ENCODE measurements at places on chromosomes 2 and 18. TPM values are rescaled to one million over a fixed set of nuclear protein-coding genes. Genes with fewer than 3 reads are reported as not detected.

GRCh38 chr2:96308248-96308647 is 2.9 kb upstream of the SNRNP200 start:
- DNase-seq, result no peak

- peak; percentile 83 for DNase-seq
These were observed 4.2 kb upstream of the ODC1 start for GRCh38 chr2:10452312-10452711.

DNA sequence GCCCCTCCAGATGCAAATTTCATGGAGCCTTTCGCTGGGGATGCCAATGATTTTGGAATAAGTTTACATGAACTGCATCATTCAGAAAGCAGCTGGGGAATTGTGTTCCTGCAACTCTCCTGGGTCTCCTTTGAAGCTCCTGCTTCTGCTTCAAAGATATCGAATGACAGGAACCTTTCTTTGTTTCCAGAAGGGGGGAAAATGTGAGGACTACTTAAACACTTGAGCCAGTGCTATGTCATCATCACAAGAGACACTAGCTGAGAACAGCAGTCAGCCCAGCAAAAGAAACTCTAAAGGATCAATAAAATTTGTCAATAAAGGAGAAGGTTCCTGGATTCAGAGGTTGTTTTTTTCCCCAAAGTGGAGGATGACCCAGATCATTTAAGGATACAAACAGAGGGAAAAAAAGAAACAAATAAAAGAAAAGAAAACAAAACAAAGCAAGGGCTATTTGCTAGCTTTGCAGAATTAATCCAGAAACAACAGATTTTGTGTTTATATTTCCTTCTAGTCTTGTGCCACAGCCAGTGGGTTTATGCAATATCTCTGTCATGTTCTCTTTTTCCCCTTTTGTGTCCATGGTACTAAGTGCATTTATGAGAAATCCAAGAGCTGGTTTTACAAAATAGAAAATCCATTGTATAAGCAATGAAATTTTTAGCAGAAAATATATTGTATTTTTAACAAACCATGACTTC is 463.7 kb downstream of the CDH2 start:
- DNase-seq, result no peak

CDCA7 gene
- total RNA-seq, result 0.89 TPM

DNA sequence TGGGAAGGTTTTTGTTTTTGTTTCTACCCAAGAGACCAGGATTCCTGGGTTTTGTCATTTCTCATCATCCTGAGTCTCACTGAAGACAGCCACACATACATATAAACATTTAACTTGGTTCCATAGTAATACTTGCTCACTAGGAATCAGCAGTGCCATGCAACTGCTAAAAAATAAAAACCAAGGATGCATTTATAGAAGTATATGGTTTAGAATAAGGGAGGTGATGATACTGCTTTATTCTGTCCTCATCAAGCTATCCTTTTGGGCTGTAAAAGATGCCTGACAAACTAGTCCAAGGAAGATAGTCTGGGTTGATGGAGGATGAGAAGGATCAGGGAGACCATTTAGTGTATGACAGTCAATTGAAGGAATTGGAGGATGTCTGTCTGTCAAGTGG is 740 bp downstream of the SPATA3 start:
- DNase-seq, result no peak
